ENCODE measurements at places on chromosomes 16 and 17.

- peak; percentile 60 for DNase-seq
These were observed 5.3 kb downstream of the ZNF469 start for GRCh38 chr16:88387941-88388627.

- DNase-seq: no peak
These were observed 91.7 kb downstream of the HS3ST3A1 start for GRCh38 chr17:13510062-13510461.

DNA sequence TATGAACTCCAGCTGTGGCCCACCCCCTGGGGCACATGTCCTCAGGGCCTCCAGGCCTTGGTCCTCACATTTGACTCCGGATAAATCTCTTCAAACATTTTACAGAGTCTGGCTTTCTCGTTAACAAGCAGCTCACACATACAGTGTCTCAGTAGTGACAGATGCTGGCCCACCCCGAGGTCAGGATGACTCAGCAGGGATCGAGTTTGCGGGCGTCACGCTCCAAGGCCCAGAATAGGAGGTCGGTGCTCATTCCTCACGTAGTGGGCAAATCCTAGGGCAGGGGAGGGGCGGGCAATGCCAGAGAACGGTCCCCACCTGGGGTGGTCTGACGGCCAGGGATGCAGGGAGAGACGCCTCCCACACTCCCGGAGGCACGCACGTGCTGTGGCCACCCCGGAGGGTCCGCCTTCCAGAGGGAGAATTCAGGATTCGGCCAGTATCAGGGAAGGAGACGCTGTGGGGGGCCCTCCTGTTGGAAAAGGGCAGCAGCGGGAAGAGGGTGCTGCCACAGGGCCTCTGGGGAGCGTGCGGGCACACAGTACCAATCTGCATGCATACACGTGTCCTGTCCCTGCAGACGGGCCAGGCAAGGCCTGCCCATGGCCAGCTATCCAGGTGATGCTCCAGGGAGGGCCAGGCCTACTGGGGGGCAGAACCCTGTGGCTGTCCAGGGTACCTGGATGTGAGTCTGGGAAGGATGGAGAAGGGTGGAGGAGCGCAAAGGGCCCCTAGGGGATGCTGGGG is 8.6 kb downstream of the SLC7A5 start:
- peak; percentile 80 for DNase-seq

- DNase-seq: peak; percentile 72
These were observed 645 bp upstream of the GFOD2 start for GRCh38 chr16:67719778-67720144.

GRCh38 chr17:40547079-40547784 is 18.0 kb downstream of the CCR7 start:
- DNase-seq: no peak

- no peak for DNase-seq
These were observed 1.5 kb upstream of the SPIRE2 start for GRCh38 chr16:89826531-89827382.

DNA sequence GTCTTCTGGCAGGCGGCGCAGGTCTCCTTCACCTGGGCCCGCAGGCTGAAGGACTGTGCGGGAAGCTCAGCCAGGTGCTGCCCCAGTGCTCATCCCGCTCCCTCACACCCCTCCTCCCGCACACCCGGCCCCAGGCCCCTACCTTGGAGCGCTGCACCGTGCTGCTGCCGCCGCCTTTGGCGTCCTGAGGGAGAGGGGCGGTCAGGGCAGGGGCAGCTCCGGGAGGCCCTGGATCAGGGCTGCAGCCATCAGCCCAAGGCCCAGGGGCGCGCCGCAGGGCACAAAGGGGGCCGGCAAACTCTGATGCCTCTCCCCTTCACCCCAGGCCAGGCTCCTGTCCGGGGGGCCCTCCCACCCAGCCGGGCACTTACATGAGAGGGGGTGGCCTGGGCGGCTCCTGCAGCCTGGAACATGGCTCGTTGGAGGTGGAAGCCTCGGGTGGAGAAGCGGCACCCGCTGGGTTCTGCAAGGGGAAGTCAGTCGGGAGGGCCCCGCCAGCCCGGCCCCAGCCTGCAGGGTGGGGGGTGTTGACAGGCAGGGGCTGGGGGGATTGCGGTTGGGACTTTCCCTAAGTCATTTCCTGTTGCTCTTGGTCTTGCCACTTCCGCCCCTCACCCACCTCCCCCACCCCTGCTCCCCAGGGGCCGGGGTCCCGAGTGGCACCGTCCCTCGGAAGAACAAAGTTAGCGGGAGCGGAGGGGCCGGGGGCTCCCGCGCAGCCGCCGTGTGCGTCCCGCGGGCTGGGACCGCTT is 863 bp downstream of the LIMD2 start:
- DNase-seq: peak; percentile 36

GRCh38 chr17:50219342-50219741 is 17.9 kb upstream of the COL1A1 start:
- DNase-seq: peak; percentile 89

GRCh38 chr17:57293077-57293476 is 36.8 kb downstream of the MSI2 start:
- DNase-seq: no peak

- DNase-seq: peak; percentile 68
These were observed 2.7 kb downstream of the N4BP1 start for GRCh38 chr16:48607056-48607825.

DNA sequence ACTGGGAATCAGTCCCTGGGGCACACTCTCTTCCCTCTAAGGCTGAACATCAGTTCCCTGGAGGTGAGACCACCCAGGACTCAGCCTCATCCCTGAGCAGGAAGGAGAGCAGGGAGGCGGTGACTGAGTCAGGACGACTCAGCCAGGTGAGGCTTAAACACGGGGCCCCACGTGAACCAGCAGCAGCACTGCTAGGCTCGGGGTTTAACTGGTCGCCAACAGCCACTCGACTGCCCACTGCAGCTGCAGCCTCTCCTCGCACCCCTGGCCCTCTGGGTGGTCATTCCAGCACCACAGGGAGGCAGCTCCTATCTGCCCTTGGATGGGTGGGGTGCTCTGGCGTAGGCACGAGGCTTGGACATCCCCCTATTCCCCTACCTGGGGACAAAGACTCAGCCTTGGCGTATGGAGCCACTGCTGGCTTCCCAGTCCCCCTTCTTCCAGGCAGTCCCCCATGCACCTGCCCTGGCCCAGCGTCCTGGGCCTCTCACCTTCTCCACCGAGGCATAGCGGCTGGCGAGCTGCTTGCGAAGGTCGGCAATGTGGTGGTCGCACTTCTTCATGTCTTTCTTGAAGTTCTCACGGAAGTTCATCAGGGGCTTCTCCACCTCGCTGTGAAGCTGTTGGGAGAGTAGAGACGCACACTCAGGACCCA is 21.2 kb upstream of the RCVRN start:
- no peak for DNase-seq

GRCh38 chr16:1299868-1300203 is 9.6 kb upstream of the UBE2I start:
- no peak for DNase-seq

GRCh38 chr17:78019976-78020716 is 61.6 kb downstream of the TNRC6C start:
- DNase-seq: no peak

DNA sequence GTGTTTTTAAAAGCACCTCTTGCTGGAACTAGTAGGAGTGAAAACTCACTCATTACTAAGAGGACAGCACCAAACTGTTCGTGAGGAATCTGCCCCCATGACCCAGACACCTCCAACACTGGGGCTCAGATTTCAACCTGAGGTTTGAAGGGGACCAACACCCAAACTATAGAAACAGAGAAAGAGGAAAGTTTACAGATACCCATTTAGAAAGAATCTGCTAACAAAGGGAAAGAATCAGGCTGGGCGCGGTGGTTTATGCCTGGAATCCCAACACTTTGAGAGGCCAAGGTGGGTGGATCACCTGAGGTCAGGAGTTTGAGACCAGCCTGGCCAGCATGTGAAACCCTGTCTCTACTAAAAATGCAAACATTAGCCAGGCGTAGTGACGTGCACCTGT is 3.4 kb upstream of the CSNK1D start:
- DNase-seq: no peak

GRCh38 chr16:59645194-59645593 is 911.1 kb upstream of the GOT2 start:
- DNase-seq: no peak

- no peak for DNase-seq
These were observed 14.8 kb upstream of the C17orf113 start for GRCh38 chr17:42065201-42065600.

- peak; percentile 42 for DNase-seq
These were observed 47.8 kb downstream of the ITFG1 start for GRCh38 chr16:47413041-47413440.

DNA sequence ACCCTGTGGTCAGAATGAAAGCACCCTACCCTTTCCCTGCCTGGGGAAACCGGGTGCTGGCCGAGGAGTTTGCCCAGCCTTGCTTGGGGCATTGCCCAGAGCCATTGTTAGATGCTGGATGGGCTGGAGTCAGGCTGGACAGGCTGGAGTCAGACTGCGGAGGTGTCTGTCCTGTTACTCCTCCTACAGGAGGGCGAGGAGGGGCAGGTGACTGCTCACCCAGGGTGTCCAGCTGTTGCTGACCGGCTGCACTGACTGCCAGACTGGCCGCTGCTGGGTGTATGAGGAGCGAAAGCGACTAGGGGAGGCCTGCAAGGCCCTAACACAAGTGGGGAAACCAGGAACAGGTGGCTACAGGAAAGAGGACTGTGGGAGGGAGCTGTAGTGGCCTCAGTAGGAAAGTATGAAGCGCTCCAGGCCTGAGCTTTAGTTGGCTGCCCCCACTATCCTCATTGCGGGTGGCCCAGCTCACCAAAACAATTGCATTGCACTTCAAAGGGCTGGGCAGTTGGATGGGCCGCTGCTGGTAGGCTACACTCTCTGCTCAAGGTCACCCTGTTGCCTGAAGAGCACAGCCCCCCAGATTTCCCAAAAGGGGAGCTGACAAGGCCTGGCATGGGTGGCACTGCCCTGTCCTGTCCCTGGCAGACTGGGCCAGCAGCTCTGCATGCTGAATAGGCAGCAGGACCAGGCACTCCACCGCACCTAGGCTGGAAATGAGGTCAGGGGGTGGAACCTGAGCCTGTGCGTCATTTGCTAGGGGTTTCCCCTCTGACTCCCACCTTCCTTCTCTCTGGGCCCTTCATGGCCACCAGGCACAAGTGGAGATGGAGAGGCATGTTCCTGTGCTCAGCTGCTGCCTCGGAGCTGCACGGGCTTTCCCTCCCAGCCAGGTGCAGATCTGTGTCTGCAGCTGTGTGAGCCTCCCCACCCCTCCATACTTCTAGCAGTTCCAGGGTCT is 18.4 kb downstream of the LDHD start:
- no peak for DNase-seq

DNA sequence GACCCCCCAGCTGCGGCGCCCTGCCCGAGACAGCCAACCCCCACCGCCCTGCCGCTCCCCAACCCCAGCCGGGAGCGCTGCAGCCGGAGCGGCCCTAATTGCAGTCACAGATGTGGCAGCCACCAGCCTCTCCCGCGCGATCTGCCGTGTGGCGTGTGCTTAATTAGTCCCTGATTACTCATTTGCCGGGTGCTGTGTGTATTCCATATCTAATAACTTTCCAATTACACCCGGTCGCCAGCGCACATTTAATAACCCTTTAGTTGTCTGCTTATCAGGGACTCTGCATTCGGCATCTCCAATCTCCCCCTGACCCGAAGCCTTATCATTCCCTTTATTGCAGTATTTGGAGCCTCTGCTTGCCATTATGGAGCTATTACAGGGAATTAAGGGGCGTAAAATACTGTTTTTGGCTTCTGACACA is 236.7 kb upstream of the CIBAR2 start:
- no peak for DNase-seq

GRCh38 chr16:4262303-4262835 is 10.5 kb downstream of the TFAP4 start:
- DNase-seq: no peak

- no peak for DNase-seq
These were observed 1.8 kb upstream of the NUBP1 start for GRCh38 chr16:10741844-10742243.

DNA sequence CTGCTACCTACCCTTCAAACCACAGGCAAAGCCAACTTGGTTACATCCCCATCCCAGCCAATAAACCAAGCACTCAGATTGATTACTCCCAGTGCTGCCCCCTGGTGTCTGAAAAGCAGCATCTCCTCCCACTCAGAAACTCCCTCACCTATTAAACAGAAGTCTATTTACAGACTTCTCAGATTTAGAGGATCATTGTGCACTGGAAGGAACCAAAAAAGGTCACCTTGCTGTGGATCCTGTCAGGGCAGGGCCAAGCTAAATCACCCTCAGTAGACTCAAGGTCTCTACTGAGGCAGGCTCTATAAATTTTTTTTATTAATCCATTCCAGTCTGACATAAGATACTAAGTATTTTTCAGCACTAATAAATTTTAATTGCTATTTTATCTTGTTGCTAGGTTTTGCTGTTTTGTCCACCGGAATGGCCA is 17.6 kb downstream of the HIGD1B start:
- peak; percentile 91 for DNase-seq

DNA sequence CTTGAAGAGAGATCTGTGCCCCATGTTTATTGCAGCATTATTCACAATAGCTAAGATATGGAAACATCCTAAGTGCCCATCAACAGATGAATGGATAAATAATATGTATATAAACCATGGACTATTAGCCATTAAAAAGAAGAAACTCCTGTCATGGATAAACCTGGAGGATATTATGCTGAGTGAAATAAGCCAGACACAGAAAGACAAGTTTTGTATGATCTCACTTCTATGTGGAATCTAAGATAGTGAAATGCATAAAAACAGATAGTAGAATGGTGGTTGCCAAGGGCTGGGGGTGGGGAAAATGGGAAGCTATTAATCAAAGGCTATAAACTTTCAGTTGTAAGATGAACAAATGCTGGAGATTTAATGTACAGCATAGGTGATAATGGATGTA is 19.9 kb upstream of the HEATR6 start:
- no peak for DNase-seq

DNA sequence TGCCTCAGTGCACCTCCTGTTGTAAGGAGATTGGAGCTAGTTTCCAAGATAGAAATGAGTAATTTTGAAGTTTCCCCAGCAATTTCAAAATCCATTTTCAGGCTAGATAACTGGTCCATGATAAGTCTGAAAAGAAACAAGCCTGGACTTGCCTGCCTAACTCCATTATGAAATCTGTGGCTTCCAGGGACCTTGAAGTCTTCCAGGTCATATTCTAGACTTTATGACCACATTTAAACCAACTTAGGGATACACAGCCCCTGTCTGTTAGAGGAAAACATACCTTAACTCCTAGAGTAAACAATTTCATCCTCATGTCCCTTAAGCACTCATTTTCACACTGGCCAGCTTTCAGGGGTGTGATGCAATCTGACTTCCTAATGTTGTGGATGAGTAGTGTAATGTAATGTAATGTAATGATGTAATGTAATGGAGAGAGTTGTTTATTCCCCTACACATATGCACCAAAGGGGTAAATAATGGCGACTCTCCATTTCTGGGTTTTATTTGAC is 96.7 kb upstream of the FAM20A start:
- DNase-seq: peak; percentile 88

- no peak for DNase-seq
These were observed 42.5 kb upstream of the ATP2A3 start for GRCh38 chr17:4006745-4007211.
